Esophagus squamous epithelium (tissue), 5 donors: ENCODE measurements at places on chromosomes 16 and 17.

DNA sequence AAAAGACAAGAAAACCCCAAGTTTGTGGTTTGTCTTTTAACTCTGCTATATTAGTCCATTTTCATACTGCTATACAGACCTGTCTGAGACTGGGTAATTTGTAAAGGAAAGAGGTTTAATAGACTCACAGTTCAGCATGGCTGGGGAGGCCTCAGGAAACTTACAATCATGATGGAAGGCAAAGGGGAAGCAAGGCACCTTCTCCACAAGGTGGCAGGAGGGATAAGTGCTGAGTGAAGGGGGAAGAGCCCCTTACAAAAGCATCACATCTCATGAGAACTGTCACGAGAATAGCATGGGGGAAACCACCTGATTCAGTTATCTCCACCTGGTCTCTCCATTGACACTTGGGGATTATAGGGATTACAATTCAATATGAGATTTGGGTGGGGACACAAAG lies 13.5 kb upstream of the ADAM11 start:
- no peak for DNase-seq

DNA sequence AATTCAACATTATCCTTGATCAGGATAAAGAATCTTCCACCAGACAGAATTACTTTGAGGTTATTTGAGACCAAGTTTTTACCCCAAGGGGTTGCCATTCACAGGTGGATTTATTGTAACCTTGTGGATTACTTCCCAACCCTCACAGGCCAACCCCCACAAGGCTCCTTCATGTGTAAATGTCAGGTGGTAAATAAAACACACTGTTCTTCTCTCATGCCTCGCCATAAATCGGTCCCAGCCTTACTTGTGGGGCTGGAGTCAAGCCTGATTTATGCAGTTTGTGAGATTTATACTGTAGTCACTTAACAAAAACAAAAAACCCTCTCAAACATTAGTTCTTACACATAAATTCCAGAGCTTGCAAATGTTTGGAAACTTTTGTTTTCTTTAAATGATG lies 98.6 kb upstream of the IRX3 start:
- no peak for DNase-seq

- DNase-seq = no peak
Measured at GRCh38 chr17:50298018-50298417, 23.8 kb downstream of the TMEM92 start.

GRCh38 chr17:73939806-73940205 lies 263.7 kb upstream of the RPL38 start:
- DNase-seq = no peak

DNA sequence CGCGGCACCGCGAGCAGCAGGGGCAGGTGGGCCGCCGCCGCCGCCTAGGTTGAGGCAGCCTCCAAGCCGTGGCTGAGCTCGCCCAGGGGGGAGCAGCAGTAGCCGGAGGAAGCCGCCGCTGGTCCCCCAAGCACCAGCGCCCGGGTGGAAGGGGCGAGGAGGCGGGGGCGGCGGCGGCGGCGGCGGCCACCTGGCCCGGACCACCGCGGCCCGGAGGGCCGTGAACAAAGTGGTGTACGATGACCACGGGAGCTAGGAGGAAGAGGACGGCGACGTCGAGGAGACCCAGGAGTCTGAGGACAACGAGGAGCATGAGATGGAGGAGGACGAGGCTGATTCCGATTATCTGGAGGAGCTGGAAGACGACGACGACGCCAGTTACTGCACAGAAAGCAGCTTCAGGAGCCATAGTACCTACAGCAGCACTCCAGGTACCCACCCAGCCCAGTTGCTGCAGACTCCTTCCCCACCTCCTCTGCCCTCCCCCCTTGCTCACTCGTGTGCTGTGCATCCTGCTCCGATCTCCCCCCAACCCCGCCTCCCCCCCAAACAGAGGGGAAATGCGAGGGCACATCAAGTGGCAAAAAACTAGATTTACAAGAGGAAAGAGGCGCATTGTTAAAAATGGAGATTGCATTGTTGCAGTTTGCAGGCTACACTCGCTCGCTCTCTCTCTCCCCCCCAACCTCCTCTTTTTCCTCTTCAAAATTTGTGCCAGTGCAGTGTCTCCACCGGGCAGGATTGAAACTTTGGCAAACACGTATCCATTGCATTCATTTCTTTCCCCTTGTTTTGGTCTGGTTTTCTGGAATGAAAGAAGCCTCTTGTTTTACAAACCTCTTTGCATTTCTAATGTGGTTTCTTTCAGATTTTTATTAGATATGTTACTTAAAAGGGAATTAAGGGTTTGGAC lies 41.8 kb upstream of the AMZ2 start:
- no peak for DNase-seq

DNA sequence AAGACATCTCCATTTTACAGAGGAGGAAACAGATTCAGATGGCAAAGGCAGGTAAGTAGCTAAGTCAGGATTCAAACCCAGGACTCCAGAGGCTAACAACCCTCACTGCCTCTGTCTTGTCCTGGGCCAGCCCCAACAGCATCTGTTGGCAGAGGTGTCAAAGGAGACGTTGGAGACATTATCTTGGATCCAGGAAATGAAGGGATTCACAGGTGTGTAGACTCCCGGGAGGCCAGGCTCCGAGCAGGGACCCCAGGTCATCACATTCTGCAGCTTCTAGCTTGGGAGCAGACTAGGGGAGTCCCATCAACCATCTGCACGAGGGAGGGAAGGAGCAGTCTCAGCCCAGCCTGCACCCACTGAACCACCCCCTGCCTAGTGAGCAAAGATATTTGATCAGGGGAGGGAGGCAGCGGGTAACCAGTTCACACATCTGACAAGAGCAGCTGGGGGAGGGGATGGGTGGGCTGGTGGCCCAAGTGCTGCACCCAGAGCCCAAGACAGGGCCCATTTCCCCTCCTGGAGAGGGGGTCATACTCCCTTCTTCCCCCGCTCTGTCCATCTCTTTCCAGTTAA lies 1.0 kb upstream of the B9D1 start:
- DNase-seq = no peak

DNA sequence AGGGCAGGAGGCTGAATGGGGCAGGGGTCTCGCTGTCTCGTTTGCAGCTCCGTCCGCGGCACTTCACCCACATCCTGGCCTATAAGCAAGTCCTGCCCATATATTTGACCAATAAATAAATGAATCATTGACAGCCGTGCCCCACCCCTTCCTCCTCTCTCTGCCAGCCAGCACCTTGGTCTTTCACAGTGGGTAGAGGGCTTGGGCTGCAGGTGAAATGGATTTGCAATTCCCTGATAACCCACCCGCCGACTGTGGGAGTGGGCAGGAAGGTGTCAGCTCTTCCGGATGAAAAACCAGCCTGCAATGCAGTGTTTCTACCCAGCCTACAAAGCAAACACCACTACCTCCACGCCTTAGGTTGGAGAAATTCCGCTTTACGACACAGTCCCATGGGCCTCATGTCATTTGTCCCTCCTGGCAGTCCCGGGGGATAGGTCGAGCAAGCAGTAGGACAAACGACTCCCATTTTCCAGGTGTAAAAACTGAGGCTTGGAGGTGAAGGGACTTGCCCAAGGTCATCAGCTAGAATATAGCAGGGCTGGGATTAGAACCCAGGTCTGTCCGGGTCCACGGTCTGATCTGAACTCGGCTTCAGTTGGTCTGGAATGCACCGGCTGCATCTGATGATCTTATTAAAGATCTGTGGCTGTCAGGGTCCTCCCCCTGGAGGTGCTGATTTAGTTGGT lies 79.0 kb downstream of the ABCC1 start:
- DNase-seq = no peak

GRCh38 chr16:72255786-72256185 lies 83.8 kb upstream of the PMFBP1 start:
- no peak for DNase-seq

- no peak for DNase-seq
Measured at GRCh38 chr17:78529871-78530670, 47.1 kb downstream of the DNAH17 start.
